ENCODE measurements at places on chromosomes 3 and 15.
A peak's percentile ranks its signal among the peaks of the same experiment; 100 is the strongest.

GRCh38 chr3:136632625-136633081, 119.5 kb downstream of the STAG1 start:
- no peak for DNase-seq

GRCh38 chr15:29183071-29183831, 86.4 kb downstream of the NSMCE3 start:
- DNase-seq = no peak

DNA sequence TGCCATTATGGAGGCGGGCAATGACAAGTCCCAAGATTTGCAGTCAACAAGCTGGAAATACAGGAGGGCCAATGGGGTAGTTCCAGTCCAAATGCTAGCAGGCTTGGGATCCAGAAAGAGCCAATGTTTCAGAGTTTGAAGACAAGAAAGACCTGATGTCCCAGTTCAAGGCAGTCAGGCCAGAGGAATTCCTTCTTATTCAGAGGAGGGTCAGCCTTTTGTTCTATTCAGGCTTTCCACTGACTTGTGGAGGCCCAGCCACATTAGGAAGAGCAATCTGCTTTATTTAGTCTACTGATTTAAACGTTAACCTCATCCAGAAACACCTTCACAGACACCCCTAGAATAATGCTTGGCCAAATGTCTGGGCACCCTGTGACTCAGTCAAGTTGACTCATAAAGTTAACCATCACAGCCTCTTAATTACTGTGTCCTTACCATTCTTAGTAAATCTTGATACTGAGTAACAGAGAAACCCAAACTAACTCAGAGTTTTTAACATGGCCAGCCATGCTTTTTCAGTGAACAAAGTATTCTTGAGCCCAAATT, 50.9 kb upstream of the NPHP3 start:
- DNase-seq = no peak

DNA sequence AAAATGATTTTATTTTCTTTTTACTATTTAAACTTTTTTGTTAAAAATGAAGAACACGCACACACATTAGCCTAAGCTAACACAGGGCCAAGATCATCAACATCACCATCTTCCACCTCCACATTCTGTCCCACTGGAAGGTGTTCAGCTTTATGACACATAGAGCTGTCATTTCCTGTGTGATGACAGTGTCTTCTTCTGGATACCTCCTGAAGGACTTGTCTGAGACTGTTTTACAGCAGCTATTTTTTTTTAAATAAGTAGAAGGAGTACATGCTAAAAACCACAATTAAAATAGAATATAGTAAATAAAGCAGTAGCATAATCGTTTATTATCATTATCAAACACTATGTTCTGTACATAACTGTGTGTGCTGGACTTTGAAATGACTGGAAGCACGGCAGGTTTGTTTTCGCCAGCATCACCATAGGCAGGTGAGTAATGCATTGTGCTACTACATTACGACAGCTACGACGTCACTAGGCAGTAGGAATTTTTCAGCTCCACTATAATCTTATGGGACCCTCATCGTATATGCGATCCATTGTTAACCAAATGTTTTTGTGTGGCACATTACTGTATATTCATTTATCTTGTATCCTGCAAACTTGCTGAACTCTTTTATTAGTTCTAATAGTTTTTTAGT, 72.8 kb downstream of the KLF15 start:
- DNase-seq = no peak

DNA sequence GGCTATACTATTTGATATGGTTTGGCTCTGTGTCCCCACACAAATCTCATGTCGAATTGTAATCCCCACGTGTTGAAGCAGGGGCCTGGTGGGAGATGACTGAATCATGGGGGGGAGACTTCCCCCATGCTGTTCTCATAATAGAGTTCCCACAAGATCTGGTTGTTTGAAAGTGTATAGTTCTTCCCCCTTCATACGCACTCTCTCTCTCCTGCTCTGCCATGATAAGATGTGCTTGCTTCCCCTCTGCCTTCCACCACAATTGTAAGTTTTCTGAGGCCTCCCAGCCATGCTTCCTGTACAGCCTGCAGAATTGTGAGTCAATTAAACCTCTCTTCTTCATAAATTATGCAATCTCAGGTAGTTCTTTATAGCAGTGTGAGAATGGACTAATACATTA, 290.1 kb upstream of the CHRM5 start:
- DNase-seq = no peak

DNA sequence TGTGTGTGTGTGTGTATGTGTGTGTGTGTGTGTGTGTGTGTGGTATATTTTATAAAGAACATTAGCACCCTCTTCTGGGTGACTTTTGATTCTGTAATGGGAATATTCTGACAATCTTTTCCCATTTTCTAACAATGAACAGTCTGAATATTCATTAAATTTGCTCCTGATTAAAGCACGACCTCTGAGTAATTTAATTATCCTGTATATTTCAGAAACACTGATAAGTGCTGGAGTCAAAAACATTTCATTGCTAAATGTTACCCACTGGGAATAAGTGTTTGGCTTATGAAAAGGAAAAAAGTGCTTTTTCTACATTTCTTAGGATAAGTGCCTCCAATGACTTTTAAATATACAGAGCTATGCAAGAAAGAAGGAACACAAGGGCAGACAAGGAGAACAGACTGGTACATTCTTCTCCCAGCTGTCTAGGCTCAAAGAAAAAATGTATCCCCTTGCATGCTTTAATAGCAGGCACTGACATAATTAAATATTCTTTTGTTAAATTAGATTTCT, 32.3 kb upstream of the SYNPR start:
- no peak for DNase-seq

DNA sequence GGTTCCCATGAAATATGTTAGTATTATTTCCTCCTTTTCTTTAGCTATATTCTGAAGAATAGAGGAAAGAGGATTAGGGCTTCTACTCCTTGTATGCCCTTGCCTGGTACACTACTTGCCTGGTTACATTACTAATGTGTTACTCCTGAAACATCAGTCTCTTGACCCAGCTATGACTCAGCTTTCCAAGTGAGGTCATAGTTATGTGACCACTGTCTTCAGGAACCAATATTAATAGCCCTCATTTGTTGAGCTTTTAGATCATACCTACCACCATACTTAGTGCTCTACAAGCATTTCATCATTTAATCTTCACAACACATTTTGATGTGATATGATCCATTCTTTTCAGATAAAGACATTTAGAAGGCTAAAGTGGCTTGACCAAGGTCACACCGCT, 60.3 kb downstream of the CMSS1 start:
- no peak for DNase-seq

DNA sequence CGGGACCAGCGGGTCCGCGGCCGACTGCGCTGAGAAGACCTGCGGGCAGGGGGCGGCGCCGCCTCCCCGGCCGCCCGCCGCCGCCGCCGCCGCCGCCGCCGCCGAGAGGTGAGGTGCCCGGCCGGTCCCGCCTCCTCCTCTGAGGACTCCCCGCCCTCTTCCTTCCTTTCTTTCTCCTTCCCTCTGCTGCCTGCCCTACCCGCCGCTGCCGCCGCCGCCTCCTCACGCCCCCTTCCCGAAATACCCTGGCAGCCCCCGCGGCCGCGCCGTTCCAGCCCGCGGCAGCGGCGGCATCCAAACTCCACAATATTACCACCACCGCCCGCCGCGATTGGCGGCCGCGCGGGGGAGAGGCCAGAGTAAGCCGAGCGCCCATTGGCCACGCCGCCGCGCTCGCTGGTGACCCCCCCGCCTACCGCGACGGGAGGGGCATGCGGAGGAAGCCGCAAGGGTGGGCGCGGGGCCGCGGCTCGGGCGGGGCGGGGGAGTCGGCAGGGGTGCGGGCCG, 61.8 kb upstream of the ANKRD28 start:
- DNase-seq = peak; percentile 83

GRCh38 chr3:58706395-58707167, 40.0 kb upstream of the FAM3D start:
- no peak for DNase-seq

- no peak for DNase-seq
These were observed 199.5 kb downstream of the KLF13 start for GRCh38 chr15:31525988-31526665.

GRCh38 chr3:57141719-57142410, 23.3 kb downstream of the IL17RD start:
- DNase-seq = no peak

DNA sequence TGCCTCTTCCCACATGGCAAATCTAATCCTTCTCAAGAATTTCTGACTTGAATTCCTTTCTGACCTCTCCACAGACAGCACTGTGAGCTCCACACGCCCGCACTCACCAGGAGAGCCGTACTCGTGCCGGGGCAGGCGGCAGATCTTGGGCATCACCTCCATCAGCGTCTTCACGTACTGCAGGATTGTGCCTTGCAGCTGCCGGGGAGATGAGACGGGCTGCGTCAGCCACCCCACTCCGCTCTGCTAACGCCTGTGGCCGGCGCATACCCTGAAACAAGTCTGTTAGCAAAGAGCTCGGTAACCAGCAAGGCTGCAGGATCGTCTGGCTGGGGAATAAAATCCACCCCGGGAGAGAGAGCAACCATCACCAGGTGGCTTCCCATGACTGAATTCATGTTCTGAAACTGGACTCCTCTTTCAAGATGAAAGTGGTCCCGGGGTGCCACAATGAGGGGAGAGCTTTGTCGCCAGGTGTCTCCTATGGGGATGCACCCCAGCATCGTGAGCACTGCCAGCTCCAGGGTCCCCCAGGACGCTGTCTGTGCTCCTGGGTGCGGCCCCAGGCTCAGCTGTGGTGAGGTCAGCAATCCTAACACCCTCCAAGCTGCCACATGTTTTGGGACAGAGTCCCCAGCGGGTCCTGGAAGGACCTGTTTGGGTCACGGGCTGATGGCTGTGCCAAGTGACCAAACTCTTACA, 43.4 kb downstream of the NIPA2 start:
- no peak for DNase-seq

DNA sequence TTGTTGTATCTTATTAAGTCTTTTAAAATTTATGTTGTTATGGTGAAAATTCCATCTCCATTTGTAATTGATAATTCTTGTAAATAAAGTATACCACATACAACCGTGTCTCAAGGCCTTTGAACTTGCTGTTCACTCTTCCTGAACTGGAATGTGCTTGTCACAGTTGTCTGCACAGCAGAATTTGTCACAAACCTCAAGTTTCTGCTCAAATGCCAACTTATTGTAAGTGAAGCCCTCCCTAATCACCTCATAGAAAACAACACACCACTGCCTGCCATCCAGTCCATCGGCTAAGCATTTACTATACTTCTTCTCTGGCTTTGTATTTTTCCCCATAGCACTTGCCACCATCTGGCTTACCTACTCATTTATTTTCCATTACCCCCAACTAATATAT, 192.3 kb downstream of the THRB start:
- DNase-seq = no peak

DNA sequence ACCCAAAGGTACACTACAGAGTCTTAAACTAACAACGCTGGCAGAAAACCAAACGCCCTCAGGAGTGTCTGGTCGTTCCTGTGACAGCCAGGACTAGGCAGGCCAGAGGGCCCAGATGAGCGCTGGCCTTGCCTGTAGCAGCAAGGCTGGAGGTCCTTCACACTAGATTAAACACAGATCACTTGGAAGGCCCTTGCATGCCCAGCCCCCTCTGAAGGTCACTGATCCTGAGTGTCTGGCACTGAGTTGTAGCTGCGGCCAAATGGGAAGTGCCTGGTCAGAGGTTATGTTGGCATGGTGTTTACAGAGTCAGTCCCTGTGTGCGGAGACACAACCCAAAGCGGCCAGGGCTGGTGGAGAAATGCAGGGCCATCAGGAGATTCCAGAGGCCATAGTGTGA, 58.9 kb downstream of the ZNF621 start:
- DNase-seq = no peak

DNA sequence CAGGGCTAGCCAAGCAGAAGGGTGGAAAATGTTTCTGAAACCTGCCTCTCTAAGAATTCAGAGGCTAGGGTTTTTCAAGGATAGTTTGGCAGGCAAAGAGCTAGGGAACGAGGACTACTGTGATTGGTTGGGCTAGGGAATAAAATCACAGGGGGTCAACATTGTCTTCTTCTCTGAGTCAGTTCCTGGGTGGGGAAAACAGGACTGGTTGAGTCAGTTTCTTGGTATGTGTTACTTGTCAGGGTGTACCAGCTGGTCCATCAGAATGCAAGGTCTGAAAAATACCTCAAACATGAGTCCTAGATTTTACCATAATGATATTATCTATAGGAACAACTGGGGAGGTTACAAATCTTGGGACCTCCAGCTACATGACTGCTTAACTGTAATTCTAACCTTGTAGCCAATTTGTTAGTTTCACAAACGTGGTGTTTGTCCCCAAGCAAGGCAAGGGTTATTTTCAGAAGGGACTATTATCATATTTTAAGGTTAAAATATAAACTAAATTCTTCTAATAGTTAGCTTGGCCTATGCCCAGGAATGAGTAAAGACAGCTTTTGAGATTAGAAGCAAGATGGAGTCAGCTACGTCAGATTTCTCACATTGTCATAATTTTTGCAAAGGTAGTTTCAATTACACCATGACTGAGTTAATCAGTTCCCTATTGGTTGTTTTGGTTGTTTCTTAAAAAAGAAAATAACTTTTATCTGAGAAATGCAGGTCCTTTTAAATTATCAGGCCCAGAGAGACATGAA, 231.5 kb downstream of the ALCAM start:
- no peak for DNase-seq

- peak; percentile 21 for DNase-seq
These were observed 65.4 kb upstream of the SEC61A1 start for GRCh38 chr3:127986803-127987202.

DNA sequence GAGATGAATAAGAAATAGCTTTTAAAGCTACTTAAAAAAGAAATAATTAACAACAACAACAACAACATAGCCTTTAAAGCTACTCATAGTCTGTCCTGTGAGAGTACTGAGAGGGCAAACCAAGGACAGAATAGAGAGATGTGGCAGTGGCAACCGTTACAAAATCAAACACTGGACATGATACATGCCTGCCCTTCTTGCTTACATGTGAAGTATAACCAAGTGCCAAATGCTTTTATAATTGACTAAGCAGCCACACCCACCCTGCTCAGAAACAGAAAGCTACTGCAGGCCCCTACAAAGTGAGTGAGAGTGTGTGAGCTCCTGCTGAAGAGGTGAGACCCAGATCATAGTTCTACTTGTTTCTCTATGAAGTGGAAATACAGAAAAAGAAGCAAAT, 38.4 kb downstream of the NDUFB4 start:
- DNase-seq = no peak

- DNase-seq = no peak
These were observed 69.4 kb downstream of the STAG1 start for GRCh38 chr3:136682740-136683312.

GRCh38 chr15:71366522-71366921, 251.3 kb downstream of the THSD4 start:
- DNase-seq = no peak

DNA sequence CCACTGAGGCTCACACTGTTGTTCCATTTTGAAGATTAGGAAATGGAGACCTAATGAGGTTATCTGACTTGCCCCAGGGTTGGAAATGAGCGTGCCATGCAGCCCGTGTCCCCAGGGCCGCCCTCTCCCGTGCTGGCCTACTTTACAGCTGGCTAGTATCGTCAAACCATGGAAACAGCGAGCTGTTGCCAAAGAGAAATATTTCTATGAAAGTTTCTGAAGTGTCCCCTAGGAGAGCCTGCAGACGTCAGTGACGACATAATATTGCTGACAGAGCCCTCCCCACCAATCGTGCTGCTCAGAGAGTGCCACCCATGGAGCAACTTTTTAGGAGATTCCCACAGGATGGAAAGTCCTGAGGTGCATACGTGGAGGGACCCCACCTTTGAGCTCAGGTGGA, 11.2 kb upstream of the FAM174B start:
- DNase-seq = no peak
